ENCODE measurements at places on chromosomes 5 and 9.

- DNase-seq, result no peak
These were observed 439.2 kb downstream of the NTRK2 start for GRCh38 chr9:85108746-85109145.

GRCh38 chr9:78973907-78974306, 597.9 kb upstream of the TLE4 start:
- no peak for DNase-seq

GRCh38 chr9:93181672-93182435, 2.1 kb upstream of the WNK2 start:
- DNase-seq, result no peak

- DNase-seq, result no peak
These were observed 4.3 kb downstream of the TLN1 start for GRCh38 chr9:35727676-35728040.

DNA sequence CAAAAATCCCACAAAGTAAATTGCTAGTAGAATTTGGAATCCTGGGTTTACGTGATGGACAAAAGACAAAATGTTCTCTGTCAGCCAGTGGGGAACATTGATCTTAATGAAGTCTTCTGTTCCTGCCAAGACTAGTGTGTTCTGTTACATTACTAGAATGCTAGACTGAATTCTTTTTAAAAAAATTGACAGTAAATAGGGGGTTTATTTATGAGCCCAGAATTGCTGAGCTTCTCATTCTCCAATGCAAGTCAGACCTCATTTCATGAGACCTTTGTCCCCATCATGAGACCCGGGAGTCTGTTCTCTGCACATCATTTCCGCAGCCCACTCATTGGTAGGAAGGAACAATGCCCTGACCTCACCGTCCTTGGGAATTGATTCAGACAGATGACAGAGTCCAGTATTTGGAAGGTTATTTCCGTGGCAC, 173.8 kb upstream of the OTULINL start:
- DNase-seq, result no peak

DNA sequence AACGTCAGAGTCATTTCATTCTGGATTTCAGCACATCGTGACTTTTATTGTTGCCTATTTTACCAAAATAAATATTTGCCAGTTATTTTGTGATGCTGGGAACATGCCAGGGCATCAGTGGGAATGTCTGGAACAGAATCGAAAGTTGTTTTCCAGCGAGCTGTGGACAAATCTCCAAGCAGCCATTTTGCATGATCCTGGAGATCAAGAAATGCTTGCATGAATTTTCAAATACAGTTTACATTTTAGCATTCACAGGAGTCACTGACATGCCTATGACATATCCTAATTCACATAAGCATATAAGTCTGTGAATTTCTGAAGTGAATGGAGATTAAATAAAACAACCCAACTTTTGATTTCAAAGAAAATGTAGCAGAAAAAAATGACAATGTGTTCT, 119.4 kb downstream of the VCAN start:
- DNase-seq, result no peak

DNA sequence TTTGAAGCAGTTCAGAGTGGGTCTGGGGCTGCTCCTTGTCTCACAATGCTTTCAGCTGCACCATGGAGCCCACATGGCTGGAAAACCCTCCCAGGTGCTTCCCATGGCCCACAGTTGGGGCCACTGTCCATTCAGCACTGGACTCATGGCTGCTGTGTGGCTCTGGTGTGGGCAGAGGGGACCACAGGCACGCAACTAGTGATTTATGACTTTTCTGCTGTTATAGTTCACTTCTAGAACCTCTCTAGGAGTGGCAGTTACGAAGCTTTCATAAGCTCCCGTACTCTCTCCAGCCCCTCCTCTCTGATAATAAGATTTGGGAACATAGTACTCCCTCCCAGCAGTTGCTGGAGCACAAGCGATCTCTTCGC, 29.0 kb downstream of the GLRA1 start:
- DNase-seq, result no peak

DNA sequence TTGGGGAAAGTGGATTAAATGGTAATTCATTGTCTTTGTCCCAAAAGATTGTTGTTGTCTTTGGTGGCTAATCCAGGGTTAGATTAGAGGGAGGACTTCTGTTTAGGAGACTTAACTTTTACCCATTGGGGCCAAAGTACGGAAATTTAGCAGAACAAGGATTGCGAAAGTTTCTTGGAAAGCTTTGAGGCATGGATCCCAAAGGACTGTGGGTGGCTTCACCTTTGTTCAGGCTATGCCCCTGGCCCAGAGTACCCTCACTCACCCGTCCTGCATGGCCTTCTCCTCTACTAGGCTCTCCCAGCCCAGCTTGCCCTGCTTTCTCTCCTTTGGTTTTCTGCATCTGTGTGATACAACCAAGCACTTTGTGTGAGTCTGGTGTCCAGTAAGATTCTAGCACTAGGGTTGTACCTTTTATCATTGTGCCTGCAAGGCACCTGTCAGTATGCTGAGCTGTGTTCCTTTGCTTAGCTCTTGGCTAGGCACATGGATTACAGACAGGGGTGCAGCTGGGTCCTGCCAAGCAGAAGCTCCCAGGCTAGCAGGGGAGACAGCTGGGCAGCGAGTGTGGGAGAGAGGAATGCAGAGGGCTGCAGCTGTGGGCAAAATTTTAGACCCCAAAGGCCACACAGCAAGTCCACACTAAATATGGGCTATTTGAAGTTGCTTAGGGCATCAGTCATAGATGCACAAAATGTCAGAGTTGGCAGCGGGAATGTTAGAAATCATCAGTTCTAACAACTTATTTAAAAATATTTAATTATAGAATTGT, 3.2 kb downstream of the PPARGC1B start:
- DNase-seq, result no peak

- DNase-seq, result no peak
These were observed 55.0 kb upstream of the APC start for GRCh38 chr5:112682621-112683061.

GRCh38 chr5:139390639-139391569, 1.2 kb upstream of the MZB1 start:
- no peak for DNase-seq

GRCh38 chr5:58246461-58246944, 213.4 kb downstream of the PLK2 start:
- no peak for DNase-seq

GRCh38 chr5:145324101-145324500, 511.0 kb downstream of the PRELID2 start:
- DNase-seq, result no peak

- DNase-seq, result no peak
These were observed 2003.8 kb upstream of the CDH9 start for GRCh38 chr5:29042152-29042551.

GRCh38 chr5:175340180-175340579, 103.8 kb downstream of the DRD1 start:
- DNase-seq, result no peak

GRCh38 chr9:93217706-93218105, 33.8 kb downstream of the WNK2 start:
- DNase-seq, result no peak

DNA sequence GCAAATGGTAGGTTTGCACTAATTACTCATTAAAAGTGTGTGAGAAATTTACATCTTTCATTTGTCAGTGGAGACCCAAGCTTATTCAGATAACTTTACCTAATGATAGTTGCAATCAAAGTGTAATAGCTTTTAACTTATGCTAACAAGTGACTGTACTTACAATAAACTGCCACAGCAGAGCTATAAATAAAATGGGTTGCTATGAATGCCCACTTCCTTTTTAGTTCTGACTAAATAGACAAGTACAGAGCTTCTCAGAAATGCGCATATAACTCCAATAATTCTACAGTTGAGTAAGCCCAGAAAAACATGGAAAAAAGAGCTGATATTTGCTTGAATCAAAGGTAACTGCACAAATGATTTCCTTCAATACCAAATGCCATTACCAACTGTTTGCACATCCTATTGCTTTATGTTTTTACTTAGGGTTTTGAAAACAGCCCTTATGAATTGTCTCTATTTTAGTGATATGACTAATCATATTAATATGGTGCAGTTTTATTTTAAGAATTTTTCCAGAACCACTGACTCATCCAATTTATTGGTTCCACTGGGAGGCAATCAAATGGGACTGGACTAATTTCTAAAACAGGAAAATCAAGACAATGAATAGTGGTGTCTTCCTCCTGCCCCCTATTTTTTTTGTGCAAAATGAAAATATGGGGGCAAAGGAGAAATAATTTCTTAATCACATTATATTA, 84.1 kb downstream of the PPP2R2B start:
- DNase-seq, result no peak

DNA sequence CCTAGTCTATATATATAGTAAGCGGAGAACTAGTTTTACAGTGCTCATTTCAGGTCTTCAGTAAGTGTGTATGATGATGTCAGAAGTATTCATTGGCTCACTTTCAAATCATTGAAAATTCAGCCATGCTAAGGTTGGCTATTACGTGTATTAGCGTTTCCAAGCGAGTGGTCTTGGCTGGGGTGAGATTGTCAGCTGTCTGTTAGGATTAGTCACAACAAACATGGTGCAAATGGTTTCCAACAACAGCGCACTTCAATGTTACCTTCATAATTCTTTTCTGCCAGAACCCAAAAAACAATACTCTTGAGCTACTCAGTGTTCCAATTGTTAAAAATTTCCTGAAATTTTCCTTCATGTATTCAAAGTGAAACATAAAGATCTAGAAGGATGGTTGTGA, 283.0 kb downstream of the AOPEP start:
- no peak for DNase-seq

GRCh38 chr5:163434401-163434866, 3.0 kb upstream of the CCNG1 start:
- DNase-seq, result no peak

DNA sequence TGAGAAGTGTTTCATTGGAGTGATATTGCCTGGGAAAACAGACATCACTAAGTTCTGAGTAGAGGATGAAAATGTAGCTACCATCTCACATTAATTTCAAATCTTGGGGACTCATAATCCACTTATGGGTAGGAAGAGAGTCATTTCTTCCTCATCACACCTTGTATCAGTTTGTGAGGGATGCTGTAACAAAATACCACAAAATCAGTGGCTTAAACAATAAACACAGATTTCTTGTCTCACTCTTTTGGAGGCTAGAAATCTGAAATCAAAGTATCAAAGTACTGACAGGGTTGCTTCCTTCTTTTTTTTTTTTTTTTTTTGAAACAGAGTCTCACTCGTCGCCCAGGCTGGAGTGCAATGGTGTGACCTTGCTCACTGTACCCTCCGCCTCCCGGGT, 3.4 kb downstream of the CARD6 start:
- DNase-seq, result no peak

Data from anterior cingulate cortex (tissue), 58 donors.